Activated T-cell treated with anti-CD3 and anti-CD28 coated beads, Interleukin-2, amount 50 U/mL, for 24 hours (primary cell): ENCODE measurements at places on chromosomes 16 and 17.

- no peak for DNase-seq
Observed at GRCh38 chr17:80223142-80223815, 3.1 kb downstream of the SLC26A11 start.

- no peak for DNase-seq
Observed at GRCh38 chr17:75396796-75397195, 8.7 kb downstream of the GRB2 start.

DNA sequence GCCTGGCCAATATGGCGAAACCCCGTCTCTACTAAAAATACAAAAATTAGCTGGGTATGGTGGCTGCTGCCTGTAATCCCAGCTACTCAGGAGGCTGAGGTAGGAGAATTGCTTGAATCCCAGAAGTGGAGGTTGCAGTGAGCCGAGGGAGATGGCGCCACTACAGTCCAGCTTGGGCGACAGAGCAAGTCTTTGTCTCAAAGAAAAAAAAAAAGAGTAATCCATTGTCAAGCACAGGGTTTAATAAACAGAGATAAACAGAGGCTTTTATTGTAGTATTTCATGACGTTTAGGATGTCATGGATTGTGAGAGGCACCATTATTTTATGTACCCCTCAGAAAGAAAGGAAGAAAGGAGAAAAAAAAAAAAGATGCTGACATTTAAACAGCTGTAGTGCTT is 75.2 kb upstream of the RNU2-1 start:
- DNase-seq: peak; percentile 17

DNA sequence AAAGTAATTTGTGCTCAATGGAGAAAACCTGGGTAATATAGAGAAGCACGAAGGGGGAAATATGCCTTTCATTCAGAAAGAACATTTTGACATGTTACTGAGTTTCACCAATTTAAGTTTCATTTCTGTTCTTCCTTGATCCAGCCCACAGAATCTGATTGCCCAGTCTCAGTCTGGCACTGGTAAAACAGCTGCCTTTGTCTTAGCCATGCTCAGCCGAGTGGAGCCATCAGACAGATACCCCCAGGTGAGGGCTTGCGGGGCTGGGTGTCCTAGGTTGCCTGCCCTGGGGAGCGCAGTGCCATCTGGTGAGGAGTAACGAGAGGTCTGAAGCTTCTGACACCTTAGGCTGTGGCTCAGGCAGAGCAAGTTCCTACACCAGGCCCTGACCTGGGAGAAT is 17.7 kb downstream of the DDX19A start:
- DNase-seq: no peak

GRCh38 chr16:13108126-13108525 is 206.7 kb downstream of the SHISA9 start:
- DNase-seq: no peak
